ENCODE measurements at places on chromosomes 1 and 21.

GRCh38 chr1:81650776-81651175 is 150.0 kb upstream of the ADGRL2 start:
- no peak for DNase-seq

- DNase-seq: no peak
These were observed 21.3 kb downstream of the SLC9C2 start for GRCh38 chr1:173581383-173582079.

DNA sequence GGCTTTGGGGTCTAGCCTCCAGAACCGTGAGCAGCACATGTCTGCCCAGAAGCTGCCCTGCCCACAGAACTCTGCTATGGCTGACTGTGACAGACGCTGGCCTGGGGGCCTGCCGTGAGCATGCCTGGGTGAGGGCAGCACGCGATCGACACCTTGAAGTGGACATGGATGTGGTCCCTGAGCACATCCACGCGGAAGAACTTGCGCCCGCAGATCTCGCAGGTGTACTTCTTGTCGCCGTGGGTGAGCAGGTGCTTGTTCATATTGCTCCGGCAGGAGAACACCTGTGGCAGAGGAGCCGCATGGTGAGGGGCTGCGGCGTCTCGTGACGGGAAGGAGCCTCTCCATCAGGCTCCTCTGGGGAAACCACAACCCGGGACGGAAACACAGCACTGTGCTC is 56.0 kb downstream of the PRDM15 start:
- no peak for DNase-seq

DNA sequence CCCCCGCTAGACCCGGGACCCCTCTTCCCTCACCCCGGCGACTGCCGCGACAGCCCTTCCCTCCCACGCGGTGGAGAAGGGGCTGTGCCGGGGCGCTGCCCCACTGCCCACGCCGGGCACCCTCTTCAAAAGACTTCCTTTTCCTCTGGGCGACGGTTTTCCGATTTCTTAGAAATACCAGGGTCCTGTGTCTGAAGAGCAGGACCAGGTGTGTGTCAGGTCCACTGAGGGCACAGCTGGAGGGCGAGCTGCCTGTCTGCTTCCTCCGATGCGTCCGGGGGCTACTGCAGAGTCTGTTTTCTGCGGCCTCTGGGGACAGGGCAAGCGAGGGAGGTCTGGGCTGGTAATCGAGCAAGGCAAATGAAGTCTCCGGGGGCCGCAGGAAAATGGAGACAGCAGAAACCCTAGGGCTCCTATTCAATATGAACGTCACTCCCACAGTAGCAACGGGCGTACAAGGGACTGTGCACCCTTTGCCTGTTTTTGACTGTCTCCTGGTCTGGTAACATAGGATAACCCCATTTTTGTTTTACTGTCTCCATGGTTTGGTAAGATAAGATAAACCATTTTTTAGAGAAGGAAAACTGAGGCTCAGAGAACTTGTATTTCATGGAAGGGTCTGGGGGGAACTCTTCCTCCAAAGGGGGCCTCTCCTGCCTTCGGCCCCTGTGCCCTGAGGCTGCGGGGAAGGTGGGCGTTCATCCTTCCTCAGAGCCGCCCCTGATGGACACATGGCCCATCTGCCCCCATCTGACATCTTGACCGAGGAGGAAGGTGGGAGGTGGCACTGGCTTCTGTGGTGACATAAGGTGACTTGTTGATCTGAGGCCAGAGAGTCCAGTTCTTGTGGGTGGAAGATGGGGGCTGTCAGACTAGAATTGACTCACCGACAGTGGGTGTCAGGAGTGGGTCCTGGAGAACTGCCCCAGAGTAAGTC is 970 bp downstream of the TNFRSF1B start:
- no peak for DNase-seq

DNA sequence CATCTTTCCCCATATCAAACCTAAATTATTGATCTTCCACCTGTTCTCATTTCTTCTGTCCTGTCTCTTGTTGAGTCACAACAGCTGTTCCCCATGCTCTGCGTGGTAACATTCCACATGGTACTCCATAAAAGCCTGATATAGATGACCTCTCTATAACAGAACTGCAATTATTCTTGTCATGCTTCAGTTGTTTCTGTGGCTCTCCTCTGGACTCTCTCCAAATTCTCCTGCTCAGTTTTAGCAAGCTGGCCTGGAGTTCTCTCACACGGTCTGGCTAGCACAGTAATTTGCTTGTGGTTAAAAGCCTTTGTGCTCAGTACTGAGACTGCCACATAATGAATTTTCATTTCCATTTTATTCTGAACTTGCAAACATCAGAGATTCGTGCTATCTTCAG is 10.6 kb upstream of the LRRC39 start:
- DNase-seq: peak; percentile 80

DNA sequence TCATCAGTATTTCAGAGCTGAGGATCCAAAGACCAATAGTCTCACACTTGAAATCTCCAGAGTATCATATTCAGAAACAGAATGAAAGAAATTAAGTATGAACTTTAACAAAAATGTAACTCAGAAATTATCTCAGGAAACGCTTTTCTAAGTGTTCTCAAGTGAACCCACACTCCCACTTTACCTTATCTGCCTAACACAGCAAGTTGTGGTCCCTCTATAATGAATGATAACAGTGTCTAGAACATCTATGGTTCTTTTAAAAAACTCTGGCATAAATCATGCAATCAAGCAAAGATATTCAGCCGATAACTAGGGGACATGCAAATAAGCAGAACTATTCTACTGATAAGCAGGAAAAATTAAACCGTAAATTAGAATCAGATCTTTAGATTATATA is 1574.2 kb downstream of the PLA2G4A start:
- no peak for DNase-seq

DNA sequence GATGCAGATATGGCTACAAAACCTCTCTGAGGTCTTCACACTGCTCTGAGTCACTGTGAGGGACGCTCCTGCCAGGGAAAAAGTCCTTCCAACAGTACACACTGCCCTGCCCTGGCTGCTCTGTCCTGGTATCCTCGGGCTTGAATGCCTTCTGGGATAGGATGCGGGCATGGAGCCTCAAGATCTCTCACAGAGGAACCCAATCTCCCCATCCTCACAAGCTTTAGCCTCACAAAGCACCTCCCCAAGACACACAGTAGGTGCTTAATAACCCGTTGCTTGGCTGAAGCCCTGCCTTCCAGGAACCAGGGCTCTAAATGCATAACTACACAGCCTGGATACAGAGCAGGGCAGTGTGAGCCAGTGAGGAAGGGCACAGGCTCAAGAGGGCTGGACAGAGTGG is 9.2 kb downstream of the RAP1GAP start:
- DNase-seq: no peak

DNA sequence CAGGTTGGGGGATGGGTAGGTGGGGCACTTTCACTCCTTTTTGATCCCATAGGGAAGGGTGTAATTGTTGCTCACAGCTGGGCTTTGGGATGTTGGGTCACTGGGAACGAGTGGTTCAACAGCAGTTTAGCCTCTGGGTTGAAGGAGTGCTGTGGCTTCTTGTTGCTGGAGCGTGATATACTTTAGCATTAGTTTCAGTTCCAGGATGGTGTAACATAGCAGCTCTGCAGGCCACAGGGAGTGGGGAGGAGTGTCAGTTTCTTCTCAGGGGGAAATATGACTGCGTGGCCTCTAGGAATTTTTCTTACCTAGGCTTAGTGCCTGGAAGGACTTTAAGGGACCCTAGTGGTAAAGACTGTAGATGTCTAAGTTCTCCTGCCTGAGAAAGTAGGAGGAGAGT is 1105.3 kb upstream of the TMPRSS15 start:
- DNase-seq: no peak

GRCh38 chr1:91806769-91807700 is 78.9 kb downstream of the TGFBR3 start:
- peak; percentile 81 for DNase-seq

DNA sequence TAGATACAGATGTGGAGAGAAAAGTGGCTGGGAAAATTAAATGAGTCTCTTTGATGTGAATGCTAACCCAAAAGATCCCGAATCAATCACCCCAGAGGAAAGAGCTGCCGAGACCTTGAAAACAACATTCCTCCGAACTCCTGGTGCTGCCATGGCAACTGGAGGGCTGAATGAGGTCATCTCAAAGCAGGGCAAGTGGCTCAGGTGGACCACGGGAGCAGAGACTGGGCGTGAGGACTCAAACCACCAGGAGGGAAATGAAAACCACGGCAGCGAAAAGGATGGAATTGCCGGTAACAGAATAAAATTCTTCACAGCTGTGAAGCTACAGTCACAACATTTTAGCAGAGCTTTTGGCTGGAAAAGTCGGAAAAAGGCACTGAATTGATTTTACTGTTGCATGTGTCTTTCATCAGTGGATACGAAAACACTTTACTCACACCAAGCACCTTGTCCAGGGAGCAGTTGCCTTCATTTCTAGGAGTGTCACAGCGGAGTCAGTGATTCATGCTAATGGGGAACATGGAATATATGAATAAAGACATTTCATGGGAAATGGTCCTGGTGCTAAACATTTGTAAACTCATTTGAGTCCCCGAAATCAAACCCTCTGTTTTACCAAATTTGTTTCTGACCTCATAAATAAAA is 23.2 kb upstream of the BECN2 start:
- DNase-seq: peak; percentile 31

GRCh38 chr1:177035586-177035985 is 128.9 kb downstream of the ASTN1 start:
- DNase-seq: no peak

GRCh38 chr1:68954841-68955240 is 458.0 kb upstream of the DEPDC1 start:
- DNase-seq: no peak

DNA sequence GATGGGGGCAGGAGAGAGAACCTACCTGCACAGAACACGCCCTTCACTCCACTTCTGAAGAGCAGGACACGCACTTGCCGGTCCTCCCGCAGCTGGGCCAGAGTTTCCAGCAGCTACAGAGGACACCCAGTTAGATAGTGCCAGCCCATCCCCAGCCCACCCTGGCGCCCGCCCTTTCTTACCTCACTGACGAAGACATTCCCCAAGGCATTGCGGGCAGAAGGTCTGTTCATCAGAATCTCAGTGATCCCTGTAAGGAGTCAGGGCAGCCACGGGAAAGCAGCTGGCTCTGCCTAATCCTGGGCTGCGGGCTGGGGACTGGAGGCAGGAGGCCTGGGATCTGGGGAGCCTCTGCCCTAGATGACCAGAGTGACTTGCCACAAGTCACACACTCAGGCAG is 10.0 kb downstream of the ECHDC2 start:
- no peak for DNase-seq

DNA sequence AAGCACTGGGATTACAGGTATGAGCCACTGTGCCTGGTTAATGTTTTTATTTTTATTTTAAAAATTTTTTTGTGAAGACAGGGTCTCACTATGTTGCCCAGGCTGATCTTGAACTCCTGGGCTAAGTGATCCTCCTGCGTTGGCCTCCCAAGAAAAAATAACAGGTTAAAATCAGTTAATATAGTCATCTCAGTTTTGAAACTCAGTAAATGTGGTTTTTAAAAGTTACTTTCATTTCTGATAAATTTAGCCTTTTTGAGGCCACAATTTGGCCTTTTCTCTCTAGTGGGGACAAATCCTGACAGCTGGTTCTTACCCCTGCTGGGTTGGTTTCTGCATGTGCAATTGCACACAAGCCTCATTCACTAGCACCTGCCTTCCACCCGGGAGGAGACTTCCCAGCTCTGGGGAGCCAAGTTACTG is 13.3 kb downstream of the PMF1 start:
- DNase-seq: no peak

DNA sequence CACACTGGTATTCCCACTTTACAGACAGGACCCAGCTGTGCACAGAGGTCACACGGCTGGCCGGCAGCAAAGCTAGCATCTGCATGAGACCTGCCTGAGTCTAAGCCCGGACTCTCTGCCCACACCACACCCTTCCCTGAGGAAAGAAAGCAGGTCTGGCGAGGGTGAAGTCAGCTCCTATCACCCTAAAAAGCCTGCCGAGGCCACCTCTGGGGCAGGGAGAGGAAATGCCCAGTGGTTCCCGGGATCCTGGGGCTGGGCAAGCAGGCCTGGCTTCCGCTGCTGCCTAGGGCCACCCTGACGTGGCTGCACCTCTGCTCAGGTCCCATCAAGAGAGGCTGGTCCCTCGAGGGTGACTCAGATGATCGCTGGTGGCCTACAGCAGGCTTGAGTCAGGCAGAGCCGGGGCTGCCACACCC is 42.2 kb downstream of the RAP1GAP start:
- no peak for DNase-seq

DNA sequence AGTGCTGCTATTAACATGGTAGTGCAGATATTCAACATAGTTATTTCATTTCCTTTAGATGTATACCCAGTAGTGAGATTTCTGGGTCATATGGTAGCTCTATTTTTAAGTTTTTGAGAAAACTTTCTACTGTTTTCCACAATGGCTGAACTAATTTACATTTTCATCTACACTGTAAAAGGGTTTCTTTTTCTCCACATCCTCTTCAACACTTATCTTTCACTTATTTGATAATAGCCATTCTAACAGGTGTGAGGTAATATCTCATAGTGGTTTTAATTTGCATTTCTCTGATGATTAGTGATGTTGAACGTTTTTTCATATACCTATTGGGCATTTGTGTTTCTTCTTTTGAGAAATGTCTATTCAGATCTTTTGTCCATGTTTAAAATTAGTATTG is 149.8 kb downstream of the PDE4B start:
- no peak for DNase-seq

DNA sequence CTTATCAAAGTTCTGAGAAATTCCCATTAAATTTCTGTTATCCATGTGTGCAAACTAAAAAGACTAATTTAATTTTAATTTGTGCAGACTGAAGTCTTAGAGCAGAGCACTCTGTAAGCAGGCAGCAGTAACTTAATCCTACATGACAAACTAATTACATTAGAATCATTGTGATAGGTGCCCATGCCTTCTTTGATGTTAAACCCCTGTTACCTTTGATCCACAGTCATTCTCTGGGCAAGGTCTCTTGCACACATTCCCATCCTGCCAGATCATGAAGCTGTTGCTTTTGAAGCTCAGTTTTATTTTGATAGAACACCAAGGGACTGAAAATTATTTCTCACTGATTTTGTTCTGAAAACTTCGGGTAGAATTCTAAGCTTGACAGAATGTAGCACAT is 77.2 kb downstream of the BCAR3 start:
- no peak for DNase-seq

- DNase-seq: peak; percentile 34
These were observed 36.9 kb downstream of the WDR64 start for GRCh38 chr1:241688940-241689368.

- DNase-seq: no peak
These were observed 30.3 kb downstream of the RSPH1 start for GRCh38 chr21:42465803-42466127.

DNA sequence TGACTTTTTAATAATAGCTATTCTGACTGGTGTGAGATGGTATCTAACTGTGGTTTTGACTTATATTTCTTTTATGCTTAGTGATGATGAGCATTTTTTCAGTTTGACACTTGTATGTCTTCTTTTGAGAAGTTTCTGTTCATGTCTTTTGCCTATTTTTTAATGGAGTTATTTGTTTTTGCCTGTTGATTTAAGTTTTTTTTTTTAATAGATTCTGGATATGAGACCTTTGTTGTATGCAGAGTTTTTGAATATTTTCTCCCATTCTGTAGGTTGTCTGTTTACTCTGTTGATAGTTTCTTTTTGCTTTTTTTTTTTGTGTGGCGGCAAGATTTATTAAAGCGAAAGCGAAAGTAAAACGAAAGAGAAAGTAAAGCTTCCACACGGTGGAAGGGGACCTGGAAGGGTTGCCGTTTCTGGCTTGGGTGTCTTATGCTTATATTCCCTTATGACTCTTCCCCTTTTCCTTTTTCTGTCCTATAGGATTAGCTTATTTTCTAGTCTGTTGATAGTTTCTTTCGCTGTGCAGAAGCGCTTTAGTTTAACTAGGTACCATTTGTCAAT is 67.6 kb downstream of the TBX19 start:
- DNase-seq: no peak
